ENCODE measurements at places on chromosomes 12 and 14.

DNA sequence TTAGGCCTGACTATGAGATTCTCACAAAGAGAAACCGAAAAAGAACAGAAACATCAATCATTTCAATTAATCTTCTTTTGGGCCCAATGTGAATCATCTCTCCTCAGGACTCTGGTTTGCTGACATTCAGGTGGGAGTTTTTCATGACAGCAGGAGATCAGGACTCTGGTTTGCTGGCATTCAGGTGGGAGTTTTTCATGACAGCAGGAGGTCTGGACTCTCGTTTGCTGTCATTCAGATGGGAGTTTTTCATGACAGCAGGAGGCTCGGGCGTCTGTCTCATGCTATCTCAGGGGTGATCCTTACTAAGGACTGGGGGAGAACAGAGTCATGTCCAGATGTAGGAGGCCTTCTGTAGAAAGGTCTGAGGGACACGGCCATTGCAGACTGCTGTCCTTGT is 40.1 kb upstream of the PARP11 start:
- no peak for DNase-seq

- DNase-seq: no peak
Measured at GRCh38 chr14:90660865-90661570, 155.2 kb downstream of the TTC7B start.

- DNase-seq: no peak
Measured at GRCh38 chr14:86430853-86431252, 900.9 kb downstream of the FLRT2 start.

GRCh38 chr12:47967461-47968321 is 4.3 kb downstream of the TMEM106C start:
- DNase-seq: no peak

GRCh38 chr12:111532751-111533150 is 66.4 kb downstream of the ATXN2 start:
- DNase-seq: no peak

DNA sequence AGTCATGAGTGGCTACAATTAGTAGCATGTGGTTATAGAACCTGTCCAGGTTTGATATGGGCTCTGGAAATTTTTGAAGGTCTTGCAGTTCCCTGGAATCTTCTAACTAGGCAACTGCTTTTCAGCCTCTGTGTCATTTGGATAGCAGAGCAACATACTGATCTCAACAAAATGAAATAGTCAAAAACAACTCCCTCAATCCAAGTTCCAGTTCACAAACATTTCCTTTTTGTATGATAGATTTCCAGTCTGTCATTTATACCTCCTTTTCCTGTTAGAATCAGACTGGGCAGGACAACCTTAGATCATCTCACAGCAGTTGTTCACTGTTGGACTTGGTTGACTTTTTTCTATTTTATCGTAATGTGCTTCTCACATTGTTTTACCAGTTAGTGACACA is 442.1 kb upstream of the PDE3A start:
- DNase-seq: no peak

DNA sequence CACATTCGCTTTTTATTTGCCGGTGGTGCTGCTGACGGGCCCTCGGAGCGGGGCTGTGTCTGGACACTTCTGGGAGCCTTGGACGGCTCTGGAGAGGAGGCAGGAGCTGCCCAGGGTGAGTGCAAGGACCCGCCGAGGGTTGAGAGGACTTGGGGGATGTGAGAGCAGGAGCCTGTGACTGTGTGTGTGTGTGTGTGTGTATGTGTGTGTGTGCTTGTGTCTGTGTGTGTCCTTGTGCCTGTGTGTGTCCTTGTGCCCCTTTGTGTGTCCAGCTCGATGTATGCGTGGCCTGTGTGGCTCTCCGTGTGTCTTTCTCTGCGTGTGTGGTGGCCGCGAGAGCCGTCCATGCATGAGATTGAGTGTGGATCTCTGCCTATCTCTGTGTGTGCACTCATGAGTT is 179.6 kb upstream of the MYL2 start:
- no peak for DNase-seq

DNA sequence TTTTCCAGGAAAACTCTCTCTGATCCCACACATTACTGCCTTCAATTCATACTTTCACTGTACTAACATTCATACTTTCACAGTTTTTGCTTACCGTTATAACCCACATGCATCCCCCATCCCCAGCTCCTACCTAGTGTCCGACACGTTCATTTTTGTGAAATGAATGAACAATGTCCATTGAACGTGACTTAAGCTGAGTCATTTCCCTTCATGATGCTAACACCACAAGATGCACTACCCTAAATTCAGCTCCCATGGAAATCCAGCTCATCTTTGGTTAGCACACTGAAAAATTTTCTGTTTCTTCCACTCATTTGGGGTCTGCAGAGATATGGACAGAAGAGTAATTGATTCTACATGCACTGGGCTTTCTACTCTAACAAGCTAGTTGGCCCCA is 84.7 kb downstream of the GALNT4 start:
- DNase-seq: no peak

GRCh38 chr12:24979329-24979728 is 30.4 kb upstream of the BCAT1 start:
- no peak for DNase-seq

Data from stimulated activated CD8-positive, alpha-beta memory T cell treated with anti-CD3 and anti-CD28 coated beads, Interleukin-4, amount 100 ng/mL, for 4 hours (primary cell).